ENCODE measurements at places on chromosomes 2 and 18. TPM values are rescaled to one million over a fixed set of nuclear protein-coding genes. Genes with fewer than 3 reads are reported as not detected.
A peak's percentile ranks its signal among the peaks of the same experiment; 100 is the strongest.

The PARD3B gene
- polyA plus RNA-seq: 2.2 TPM

- H3K27ac ChIP-seq: no peak overlapping the region
- H3K4me1 ChIP-seq: no peaks in the 10 kb centered on the region
- no peaks in the 10 kb centered on the region for H3K36me3 ChIP-seq
- no peak for DNase-seq
- H3K4me3 ChIP-seq: no peak overlapping the region
These were observed 7.2 kb downstream of the SP5 start for GRCh38 chr2:170722301-170722700.

GRCh38 chr18:31102025-31102684 lies at the start of gene DSC2:
Gene DSC2, minus strand, starts transcription at chr18:31102421. Its CDS starts 450 bp downstream, at chr18:31101971.
- H3K4me1 ChIP-seq: no peaks in the 10 kb centered on the region
- H3K4me3 ChIP-seq: no peak within 1 kb of the TSS
- H3K36me3 ChIP-seq: no peaks in the 10 kb centered on the region
- H3K27me3 ChIP-seq: peaks cover 24% of the 10 kb centered on the region

GRCh38 chr2:110872521-110872920 lies 140.1 kb downstream of the ACOXL start:
- no peak overlapping the region for H3K27ac ChIP-seq
- no peak for DNase-seq
- H3K36me3 ChIP-seq: no peaks in the 10 kb centered on the region
- H3K4me3 ChIP-seq: no peak overlapping the region
- no peaks in the 10 kb centered on the region for H3K4me1 ChIP-seq

DNA sequence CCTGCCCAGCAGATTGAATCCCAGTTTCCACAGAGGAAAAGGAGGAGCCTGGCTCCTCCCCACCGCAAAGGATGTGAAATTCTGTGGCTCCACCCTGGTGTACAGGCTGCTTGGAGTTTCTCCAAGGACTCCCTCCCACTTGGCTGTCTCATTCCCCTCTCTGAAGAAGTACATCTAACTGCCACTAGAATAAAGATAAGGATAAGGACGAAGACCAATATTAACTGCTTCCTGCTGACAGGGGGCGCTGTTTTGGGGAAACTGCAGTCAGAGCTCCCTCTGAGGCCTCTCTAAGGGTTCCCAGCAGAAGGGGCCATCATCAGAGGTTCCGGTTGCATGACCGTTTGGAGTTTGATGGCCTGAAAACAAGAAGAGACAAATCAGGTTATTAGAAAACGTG lies 790.9 kb downstream of the CPS1 start:
- H3K36me3 ChIP-seq: no peaks in the 10 kb centered on the region
- no peak for DNase-seq
- H3K27ac ChIP-seq: no peak overlapping the region
- H3K4me1 ChIP-seq: no peaks in the 10 kb centered on the region
- H3K27me3 ChIP-seq: no peaks in the 10 kb centered on the region

The ZFAND2B gene
- 52.0 TPM for polyA plus RNA-seq

The IL1RL2 gene
- 0.08 TPM for polyA plus RNA-seq

The NAB1 gene
- polyA plus RNA-seq: 7.2 TPM

DNA sequence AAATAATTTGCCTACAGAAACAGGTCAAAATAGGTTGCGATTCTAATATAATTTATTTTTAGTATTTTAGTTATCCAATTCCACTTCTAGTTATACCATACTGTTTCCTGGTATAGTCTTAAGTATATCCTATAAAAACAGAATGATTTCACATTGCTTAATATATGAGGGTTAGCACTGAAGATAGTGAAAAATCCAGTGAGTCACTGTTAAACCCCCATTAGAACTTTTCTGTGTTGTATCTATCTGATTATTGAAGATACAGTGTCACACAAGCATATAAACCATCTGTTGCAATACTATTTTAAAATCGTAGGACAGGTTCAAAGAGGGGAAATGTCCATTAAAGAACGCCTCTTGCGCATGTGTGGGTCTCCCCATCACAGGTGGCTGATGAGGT lies 110.0 kb downstream of the FEZ2 start:
- peaks cover 22% of the 10 kb centered on the region for H3K36me3 ChIP-seq
- DNase-seq: no peak
- no peak overlapping the region for H3K4me3 ChIP-seq
- H3K27me3 ChIP-seq: no peaks in the 10 kb centered on the region
- peaks cover 91% of the 10 kb centered on the region for H3K4me1 ChIP-seq
- peak overlapping the region; percentile 93 for H3K27ac ChIP-seq

GRCh38 chr18:54080858-54081257 lies 143.6 kb downstream of the MBD2 start:
- H3K27ac ChIP-seq: no peak overlapping the region
- H3K27me3 ChIP-seq: no peaks in the 10 kb centered on the region
- no peaks in the 10 kb centered on the region for H3K4me1 ChIP-seq
- DNase-seq: no peak

The TCF7L1 gene
- 8.5 TPM for polyA plus RNA-seq

GRCh38 chr2:174841936-174842335 lies 77.7 kb upstream of the CHRNA1 start:
- no peaks in the 10 kb centered on the region for H3K27me3 ChIP-seq
- H3K36me3 ChIP-seq: no peaks in the 10 kb centered on the region
- H3K4me1 ChIP-seq: no peaks in the 10 kb centered on the region
- no peak overlapping the region for H3K27ac ChIP-seq

The KCNE4 gene
- polyA plus RNA-seq: 0.02 TPM

GRCh38 chr2:56192664-56193305 lies 9.0 kb downstream of the CCDC85A start:
- H3K4me3 ChIP-seq: no peak overlapping the region
- no peaks in the 10 kb centered on the region for H3K27me3 ChIP-seq
- DNase-seq: no peak
- peaks cover 9% of the 10 kb centered on the region for H3K36me3 ChIP-seq

Measured in endothelial cell of umbilical vein (primary cell).